Activated CD4-positive, alpha-beta T cell treated with anti-CD3 and anti-CD28 coated beads, Interleukin-2, amount 50 U/mL, for 48 hours (primary cell): ENCODE measurements at places on chromosomes 5 and 9.

- DNase-seq = no peak
Measured at GRCh38 chr5:167478188-167478587, 813.3 kb upstream of the WWC1 start.

- no peak for DNase-seq
Measured at GRCh38 chr5:32098890-32099310, 75.2 kb downstream of the GOLPH3 start.

DNA sequence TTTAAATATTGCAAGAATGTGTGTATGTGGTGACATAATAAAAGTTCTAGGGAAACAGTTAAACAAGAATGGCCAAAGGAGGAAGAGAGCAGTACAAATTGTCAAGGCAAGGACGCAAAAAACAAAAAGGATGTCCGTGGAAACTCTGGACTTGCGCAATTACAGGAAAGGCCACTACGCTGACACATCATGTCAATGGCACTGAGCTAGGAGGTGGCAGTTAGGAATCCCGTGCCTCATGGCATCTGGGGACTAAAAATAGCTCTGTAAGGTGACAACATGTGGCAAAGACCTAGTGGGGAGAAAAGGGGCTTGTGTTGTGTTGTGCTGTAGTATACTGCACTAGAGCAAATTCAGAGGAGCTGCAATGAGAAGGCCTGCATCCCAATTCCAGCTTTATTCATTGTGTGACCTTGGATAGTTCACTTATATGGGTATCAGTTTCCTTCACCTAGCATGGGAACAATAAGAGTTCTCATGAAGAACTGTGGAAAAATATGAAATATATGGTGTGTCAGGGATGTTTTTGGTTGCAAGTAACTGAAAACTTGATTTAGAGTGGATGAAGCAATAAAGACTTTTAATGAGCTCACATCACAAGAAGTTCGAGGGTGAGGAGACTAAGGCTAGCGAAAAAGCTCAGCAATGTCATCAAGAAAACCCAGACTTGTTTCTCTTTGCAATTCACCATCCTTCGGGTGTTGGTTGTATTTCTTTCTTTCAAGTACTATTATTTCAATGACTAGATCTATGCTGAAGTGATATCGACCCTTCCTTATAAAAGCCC, 124.1 kb upstream of the STC2 start:
- no peak for DNase-seq

- no peak for DNase-seq
Measured at GRCh38 chr9:94874316-94874715, 147.8 kb downstream of the AOPEP start.

DNA sequence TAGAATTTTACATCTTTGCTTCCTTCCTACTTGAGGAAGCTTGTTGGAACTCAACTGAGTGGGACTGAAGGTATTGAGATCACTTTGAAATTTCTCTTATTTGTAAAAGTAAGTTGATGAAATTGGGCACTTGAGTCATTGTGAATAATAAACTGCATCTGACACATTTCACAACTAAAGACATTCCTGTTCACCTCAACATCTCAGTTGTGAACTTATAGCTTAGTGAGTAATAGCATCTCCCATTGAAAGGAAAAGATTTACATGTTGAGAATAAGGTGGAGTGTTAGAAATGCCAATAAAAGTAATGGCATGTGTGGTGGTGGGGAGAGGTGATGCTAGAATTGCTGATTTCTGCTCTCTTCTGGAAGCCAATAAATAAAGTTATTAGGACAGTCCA, 145.0 kb downstream of the SLC24A2 start:
- DNase-seq = no peak

DNA sequence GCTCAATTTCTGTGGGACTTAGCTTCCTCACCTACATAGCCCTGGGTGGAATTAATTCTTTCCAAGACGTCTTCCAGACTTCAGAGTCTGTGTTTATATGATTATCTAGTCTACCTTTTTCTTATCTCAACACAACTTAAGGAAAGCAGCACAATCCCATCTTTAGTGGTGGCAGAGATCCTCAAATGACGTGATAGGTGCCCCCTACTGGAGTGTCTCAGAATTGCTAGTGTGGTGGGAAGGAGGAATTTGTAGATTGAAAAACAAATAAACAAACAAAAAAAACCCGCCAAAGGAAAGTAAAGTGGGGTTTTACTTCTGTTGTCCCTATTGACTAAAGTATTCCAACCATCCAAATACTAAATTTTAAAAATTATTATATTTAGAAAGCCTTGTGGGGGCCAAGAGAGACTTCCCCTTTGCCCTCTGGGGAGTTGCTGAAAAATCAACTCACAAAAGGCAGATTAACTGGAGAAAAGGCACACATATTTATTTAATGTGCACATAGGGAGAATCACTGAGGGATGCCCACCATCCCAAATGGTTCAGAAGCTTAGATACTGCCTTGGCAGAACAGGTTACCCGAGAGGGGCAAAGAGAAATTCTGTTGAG, 283.3 kb downstream of the TMEM167A start:
- DNase-seq = peak; percentile 61

DNA sequence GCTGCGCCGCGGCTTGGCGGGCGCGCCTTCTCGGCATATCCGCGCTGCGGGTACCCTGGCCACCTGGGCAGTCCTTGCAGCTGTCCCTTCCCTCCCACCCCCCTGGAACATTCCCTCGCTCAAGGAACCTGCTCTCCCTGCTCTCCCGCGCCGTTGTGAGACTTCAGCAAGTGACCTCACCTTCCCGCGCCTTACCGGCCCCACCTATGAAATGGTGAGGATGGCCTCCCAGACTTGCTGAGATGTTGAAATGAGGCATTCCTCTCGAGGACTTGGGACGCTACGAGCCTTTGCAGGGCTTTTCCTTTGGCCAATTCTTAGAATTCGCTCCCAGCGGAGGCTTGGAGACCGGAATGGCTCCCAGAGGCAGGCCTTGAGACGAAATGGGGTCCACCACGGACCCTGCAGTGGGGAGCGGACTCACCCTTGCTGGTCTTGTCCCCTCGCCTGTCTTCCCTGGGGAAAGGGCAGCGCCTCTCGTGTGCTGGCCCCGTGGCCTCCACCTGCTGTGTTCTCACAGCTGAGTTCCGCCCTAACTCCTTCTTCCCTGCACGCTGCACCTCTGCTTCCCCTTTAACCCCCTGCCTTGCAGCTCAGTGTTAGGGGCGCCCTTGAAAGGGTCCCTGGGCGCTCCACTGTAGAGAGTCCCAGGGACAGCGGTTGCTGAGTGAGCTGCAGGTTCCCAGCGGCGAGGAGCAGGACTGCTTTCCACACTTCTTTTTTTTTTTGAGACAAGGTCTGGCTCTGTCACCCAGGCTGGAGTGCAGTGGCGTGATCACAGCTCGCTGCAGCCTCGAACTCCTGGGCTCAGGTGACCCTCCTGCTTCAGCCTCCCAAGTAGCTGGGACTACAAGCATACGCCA, 907 bp downstream of the HMCN2 start:
- DNase-seq = no peak

GRCh38 chr9:35771534-35771933, 17.5 kb upstream of the MSMP start:
- DNase-seq = no peak

GRCh38 chr9:14790628-14791027, 68.1 kb upstream of the CER1 start:
- DNase-seq = no peak

DNA sequence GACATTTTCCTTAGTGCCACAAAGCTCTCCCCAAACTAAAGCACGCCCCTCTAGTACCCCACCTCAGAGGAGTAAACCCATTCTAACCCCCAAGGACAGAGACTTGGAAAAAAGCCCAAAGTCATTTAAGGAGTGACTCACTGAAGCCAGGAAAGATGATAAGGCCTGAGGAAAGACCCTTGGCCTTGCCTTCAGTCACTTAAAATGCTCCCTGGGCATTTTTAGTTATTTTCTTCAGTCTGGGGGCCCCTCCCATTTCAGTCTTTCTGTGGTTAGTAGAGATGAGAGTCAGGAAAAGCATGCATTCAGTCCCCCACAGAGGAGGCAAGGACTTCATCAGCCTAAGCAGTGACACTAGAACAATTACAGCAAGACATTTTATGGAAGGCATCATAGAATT, 13.7 kb upstream of the TLX3 start:
- DNase-seq = no peak

- no peak for DNase-seq
Measured at GRCh38 chr5:179258922-179259730, 86.1 kb downstream of the ADAMTS2 start.

GRCh38 chr5:94028001-94028400, 286.6 kb upstream of the POU5F2 start:
- DNase-seq = no peak

DNA sequence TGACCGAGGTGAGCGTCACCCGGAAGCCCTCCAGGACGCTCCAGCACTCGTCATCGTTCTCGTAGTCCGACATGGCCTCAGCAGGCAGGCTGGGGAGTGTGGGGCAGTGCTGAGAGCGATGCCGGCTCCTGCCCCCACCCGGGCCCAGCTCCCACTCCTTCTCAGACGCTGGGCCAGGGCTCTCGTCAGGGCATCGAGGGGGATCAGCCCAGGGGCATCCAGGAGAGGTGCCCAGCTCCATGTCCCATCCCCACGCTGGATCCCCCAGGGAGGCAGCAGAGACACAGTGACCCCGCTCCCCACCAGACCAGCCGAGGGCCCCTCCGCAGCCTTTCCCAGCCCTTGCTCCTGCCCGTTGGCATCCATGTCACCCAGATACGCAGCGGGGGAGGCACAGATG, 1.5 kb downstream of the CARD9 start:
- no peak for DNase-seq

- DNase-seq = no peak
Measured at GRCh38 chr5:80064124-80064523, 29.0 kb downstream of the THBS4 start.

DNA sequence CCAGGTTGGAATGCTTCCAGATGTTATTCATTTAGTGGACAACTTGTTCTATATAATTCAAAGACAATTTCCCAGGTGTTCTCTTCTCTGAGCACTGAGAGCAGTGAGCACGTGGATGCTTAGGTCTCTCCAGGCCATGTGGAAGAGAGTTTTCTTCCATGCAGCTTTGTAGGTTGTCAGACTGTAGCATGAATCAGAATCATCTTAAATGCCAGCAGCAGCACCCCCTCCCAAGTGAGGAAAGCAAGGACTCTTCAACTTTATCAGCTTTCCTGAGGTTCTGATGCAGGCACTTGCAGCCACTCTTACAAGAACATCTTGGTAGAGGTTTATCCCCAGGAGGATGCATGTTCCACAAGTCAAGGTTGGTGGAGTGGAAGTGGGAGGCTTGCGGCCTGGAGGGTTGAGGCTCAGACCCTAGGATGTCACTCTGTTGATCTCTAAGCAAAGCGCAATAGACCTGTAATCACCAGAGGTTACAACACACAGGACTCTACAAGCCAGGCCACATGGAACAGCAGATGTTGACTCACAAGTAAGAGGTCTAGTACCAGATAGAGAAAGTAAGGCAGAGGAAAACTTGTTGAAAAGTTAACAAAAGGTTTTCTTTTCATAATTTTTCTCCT, 47.7 kb downstream of the UGCG start:
- no peak for DNase-seq
